ENCODE measurements at places on chromosomes 12 and 14.

GRCh38 chr12:27524494-27524835 is 459 bp downstream of the PPFIBP1 start:
- no peak for DNase-seq

GRCh38 chr14:24159777-24160498 is 1.1 kb upstream of the IRF9 start:
- DNase-seq: no peak

- DNase-seq: no peak
These were observed 18.1 kb downstream of the RPH3A start for GRCh38 chr12:112809684-112810083.

DNA sequence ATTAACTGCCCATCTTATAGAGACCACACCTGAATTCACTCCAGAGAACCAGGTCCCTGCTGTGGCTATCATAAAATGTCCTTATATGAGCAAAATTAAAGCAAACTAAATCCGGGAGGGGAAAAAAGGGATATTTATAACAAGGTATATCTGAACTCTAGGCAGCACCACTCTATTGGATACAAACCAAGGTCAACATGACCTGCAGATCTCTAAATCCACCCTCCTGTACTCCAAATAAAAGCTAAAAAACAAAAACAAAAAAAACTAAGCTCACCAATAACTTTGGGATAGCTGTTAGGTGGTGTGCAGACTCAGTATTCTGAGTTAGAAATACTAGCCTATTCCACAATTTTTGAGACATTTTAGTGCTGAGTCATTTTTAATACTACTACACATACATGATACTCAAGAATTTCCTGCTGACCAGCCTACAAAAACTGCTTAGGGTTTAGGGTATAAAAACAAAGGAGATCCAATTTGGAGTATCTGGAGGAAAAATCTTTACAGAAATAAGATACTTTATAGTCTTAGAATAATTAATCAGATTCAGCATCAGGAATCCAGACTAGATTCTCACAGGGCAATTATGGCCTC is 46.6 kb upstream of the LTBP2 start:
- no peak for DNase-seq

GRCh38 chr12:268483-268840 is 5.8 kb upstream of the SLC6A13 start:
- no peak for DNase-seq

- no peak for DNase-seq
These were observed 14.3 kb downstream of the MAP3K12 start for GRCh38 chr12:53484686-53485575.

GRCh38 chr12:20096430-20096829 is 271.9 kb upstream of the PDE3A start:
- DNase-seq: no peak

DNA sequence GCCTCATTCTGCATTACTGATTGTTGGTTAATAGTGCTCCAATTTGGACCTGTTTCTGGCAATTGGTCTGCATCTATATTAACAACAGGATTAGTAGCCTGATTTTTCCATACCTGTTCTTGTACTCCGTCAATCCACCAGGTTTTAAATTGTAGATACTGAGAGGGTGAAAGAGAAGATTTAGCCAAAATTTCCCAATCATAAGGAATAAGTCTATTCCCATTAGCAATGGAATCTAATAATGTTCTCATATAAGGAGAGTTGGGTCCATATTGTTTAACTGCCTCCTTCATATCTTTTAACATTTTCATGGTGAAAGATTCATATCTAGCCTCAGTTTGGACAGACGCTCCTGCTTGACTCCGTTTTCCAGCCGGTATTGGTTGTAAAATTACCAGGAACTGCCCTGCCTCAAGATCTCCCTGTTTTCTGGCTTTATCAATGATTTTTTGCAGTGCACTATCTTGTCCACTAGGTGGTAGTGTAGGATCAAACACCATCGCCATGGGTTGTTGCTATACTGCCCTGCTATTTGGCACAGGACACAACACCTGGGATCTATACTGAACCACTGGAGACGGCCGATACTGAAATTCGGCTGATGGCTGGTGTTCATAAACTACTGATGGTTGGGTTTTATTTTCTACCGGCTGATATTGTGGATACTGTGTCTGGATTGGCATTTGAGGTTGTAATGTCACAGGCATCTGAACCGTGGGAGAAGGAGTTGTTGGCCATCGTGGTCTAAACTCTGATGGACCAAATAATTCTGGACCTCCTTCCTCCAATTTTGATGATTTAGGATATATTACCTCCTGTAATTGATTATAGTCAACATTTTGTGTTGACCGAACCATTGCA is 25.2 kb downstream of the DHRS4L2 start:
- DNase-seq: peak; percentile 93

DNA sequence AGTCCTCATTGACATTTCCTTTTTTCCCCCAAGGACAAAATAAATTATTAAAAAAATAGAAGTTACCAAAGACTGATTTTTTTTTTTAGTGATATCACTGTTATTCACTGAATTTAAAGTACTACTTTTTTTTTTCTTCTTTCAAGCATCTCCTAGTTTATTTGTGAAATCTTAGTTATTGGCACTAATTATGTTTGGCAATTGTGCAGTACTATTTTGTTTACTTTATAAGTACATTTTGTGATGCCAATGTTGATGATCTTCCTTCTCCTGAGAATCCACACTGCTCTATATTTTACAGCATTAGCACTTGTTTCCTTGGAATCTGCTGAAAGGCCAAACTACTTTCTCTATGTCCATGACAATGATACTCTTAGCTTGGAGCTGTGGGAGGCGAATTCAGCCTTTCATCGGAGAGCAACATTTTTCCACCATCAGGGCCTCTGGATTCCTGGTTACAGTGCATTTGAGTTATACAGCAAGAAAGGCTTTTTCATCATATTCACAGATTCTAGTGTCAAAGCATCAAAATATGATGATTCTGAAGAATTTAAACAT is 123.8 kb upstream of the PTPRQ start:
- DNase-seq: no peak

DNA sequence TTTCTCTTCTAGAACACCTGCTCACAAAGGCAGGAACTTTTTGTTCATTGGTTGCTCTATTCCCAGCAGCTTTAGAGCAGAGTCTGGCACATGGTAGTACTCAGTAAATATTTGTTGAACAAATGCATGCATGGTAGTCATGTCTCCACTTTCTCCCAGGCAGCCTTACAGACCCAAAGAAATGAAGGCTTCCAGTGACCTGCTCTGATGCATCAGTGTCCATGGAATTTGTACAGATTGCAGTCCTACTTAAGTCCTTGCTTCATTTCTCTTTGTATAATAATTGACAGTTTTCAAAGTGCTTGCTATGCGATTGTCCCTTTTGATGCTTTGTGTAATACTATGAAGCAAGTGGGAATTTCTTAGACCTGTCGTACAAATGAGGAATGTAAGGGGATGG is 119.6 kb downstream of the DERA start:
- DNase-seq: no peak

DNA sequence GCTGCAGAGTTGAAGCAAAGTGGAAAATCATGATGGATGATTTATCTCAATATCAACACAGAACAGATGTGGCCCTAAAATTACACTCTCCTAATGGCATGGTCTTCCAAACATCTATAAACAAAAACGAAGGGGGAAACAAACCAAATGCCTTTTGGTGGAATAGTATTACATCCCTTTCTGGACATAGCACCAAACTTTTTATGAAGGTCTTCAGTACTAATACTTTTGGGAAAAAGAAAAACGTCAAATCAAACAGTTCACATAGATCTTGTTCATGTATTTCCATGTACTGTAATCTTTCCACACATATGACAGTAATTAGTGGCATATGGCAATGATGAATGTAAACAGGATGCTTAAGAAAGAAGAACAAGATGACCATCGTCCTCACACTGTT is 22.9 kb upstream of the ANAPC7 start:
- DNase-seq: no peak

DNA sequence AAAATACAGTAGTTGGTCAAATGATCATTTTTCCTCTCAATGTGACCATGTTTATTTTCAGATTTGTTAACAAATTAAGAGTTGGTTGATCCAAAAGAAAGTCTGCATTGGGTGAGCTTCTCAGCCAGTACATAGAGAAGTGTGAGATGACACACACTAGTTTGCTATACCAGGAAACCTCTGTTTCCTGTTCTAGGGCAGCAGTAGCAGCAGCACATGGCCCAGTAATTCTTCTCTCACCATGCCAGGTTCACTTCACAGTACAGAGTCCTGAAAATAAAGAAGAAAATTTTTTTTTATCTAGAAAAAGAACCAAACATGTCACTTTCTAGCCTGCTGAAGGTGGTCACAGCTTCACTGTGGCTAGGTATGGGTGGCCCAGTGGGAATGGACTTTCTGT is 250.2 kb upstream of the OR4E1 start:
- no peak for DNase-seq

DNA sequence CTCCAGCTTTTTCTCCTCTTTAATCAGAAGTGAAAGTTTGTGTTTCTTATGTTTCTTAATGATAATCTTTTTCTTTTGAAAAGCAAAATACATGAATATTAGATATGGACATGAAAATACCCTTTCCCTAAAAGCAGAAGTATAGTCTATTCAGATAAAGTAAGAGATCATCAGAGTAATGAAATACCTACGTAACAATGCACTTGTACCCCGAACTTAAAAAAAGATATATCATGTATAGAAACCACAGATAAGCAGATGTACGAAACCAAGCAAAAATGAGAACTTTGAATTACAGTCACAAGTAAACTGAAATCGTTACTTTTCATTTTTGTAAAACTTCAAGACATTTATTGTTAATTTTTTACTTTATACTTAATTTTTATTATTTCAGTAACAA is 1.5 kb upstream of the GPR65 start:
- peak; percentile 34 for DNase-seq

Measured in inflammatory macrophage treated with lipopolysaccharide for 1 hour (primary cell).